AG09309 (cell line): ENCODE measurements at places on chromosomes 2 and 18.

DNA sequence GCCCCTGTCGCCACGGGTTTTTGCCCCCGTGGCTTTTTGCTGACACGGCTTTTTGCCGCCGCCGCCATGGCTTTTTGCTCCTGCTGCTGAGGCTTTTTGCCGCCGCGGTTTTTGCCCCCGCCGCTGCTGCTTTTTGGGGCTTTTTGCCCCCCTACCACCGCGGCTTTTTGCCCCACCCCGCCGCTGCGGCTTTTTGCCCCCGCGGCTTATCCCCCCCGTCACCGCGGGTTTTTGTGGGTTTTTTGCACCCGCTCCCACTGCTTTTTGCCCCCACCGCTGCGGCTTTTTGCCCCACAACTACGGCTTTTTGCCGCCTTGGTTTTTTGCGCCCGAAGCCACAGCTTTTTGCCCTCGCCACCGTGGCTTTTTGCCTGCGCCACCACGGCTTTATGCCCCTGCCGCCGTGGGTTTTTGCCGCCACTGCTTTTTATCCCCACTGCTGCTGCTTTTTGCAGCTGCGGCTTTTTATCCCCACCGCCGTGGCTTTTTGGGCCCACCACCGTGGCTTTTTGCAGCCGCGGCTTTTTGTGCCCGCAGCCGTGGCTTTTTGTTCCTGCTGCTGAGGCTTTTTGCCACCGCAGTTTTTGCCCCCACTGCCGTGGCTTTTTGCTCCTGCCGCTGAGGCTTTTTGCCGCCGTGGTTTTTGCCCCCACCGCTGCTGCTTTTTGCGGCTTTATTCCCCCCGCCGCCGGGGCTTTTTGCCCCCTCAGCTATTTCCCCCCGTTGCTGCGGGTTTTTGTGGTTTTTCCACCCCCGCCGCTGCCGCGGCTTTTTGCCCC is 2798.0 kb upstream of the TEKT4 start:
- no peak for DNase-seq

DNA sequence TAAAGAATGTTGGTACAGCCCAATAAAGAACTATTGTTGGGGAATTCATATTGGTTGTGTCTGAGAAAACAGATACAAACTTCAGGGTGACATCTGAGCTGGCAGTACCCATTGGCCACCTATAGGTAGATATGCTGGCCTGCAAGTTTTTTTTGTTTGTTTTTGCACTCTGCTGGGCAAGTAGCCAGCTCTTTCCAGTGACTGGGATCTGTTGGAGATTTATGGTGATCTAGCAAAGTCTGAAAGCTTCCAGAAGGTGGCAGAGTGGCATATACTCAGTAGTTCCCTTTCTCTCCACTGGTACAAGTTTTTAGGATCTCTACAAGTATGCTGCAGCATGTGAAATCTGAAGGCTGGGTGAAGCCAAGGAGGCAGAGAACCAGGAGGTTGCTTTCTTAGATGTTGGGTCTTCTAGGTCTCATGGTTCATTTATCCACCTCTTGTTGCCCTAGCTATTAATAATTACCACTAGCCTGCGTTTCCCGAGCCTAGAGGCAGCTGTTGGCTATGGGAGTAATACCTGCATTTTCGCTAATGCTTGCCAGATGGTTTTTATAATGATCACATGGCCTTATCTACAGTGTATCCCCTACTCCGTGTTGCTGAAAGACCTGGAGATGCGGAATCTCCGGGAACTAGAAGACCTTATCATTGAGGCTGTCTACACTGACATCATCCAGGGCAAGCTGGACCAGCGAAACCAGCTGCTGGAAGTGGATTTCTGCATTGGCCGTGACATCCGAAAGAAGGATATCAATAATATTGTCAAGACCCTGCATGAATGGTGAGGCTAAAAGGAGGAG is 9.5 kb downstream of the COPS7B start:
- DNase-seq, result no peak

DNA sequence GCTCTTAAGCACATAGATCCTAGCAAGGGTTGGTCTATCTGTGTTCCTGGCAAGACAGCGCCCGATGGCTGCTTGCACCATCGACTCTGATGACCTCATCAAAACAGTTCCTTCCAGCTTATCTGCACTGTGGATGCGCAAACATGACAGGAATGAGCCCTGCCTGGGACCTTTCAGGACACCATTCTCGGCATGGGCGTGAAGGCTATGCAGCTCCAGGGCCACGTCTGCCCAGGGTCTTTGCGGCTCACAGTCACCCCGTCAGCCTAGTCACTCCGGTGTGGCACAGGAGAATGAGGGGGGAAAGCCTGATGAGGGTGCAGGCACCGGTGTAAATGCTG is 147.8 kb upstream of the TWIST2 start:
- DNase-seq, result no peak

DNA sequence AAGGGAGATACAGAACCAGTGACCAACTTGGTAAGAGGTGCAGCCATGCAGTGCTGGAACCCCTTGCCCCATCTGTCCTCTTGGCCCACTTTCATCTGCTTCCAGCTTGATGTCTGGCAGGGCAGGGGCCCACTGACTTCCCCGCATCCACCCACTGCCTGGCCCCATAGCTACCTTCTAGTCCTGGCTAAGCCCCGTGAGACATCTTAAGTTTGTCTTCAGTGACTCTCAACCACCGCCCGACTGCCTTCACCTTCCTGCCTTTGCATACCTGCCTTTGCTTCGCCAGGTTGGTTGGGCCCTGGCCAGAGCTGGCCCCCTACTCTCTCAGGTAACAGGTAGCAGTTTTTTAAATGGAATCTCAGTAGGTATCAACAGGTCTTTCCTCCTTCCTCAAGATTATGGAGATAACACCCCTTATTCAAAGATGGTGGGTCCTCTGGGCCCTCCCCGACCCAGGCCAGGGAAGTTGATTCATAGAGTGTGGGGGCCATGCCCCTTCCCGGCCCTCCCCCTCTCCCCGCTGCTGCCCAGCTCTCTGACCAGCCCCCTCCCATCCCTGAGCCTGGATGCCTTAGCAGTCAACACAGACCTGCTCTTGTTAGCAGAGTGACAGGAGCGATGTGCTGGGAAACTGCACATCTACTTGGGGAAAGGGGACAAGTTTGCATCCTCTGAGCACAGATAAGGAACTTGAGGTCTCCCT is 2.8 kb downstream of the ARID5A start:
- no peak for DNase-seq

DNA sequence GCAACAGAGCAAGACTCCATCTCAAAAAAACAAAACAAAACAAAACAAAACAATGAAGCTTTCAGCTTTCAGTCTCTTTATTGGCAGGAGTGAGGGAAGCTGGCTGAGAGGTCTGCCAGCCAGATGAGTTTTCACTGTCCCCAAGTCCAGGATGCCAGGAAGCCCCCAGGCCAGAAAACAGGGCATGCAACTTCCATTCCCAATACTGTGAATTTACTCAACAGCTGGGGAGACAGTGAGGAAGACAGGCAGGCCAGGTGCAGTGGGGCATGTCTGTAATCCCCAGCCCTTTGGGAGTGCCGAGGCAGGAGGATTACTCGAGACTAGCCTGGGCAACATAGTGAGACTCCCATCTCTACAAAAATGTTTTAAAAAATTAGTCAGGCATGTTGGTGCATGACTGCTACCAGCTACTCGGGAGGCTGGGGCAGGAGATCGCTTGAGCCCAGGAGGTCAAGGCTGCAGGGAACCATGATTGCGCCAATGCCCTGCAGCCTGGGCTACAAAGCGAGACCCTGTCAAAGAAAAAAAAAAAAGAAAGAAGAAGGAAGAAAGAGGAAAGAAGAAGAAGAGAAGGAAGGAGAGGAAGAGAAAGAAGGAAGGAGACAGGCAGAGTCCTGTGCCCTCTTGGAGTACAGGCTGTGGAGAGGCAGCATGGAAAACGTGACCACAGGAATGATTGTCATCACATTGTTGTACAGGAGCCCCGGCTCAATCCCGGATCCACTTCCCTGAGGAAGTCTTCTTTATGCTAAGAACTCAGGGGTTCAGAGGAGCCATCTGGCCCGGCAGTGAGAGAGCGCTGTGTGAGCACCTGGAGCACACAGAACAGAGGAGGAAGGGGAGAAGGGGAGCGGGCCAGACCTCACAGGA is 29.2 kb upstream of the POMC start:
- no peak for DNase-seq

- no peak for DNase-seq
These were observed 215.3 kb upstream of the GULP1 start for GRCh38 chr2:188076149-188077056.

DNA sequence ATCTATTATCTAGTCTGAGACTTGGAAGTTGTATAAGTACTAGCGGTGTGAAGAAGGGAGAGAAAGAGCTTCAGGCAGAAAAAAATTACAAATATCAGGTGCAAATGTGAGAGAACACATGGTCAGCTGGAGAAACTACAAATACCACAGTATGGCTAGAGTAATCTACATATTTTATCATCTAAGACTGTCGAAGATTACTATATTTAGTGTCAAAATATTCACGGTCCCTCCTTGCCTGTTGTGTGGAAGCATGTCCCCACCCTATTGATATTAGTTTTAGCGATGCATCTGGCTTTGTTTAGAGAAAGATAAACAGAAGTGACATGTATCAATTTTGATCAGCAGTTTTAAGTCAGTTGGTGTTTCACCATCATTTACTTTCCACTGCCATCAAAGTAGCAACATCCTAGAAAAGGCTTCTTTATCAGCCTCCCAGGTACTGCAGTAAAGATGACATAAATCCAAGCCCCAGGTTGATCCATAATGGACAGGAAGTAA is 90.5 kb upstream of the ITGA4 start:
- no peak for DNase-seq

- DNase-seq, result no peak
These were observed 46.2 kb upstream of the SNTG2 start for GRCh38 chr2:904246-905024.

DNA sequence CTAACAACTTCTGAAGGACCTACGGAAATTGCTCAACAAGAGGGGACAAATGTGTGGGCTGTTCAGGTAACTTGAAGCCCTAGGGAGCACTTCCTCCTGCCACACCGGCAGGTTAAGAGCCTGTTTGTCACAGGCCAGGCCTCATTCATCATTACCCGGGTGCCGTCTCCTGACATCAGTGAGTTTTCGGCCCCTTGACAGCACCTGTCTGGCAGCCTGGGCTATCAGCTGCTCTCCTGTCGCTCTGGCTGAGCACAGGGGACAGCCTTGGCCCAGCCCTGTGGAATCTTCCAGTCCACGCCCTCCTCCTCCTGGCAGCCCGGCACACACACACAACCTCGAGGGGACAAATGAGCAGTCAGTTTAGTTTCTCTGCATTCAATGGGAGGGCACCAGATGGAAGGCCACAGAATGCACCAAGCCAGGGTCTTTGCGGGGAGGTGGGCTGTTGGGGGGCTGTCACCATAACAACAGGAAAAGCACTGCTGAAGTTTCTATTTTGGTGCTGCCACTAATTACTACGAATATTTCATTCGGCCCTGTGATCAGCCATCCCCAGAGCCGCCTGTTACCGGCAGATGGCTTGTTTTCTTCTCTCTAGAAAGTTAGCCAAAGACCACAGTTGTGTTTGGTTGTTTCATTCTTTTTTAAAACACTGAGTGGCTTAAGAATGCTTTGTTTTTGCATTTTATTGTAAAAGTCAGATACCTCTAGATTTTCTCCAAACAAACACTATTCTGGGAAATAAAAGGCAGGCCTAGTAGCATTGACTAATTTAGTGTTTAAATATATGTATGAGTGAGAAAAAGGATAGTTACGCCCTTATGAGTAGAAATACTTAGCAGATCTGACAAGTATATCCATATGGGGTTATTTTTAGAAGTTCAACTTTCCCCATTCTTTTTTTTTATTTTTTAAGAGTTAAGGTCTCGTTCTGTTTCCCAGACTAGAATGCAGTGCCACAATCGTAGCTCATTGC is 189.9 kb upstream of the NDUFV2 start:
- no peak for DNase-seq

DNA sequence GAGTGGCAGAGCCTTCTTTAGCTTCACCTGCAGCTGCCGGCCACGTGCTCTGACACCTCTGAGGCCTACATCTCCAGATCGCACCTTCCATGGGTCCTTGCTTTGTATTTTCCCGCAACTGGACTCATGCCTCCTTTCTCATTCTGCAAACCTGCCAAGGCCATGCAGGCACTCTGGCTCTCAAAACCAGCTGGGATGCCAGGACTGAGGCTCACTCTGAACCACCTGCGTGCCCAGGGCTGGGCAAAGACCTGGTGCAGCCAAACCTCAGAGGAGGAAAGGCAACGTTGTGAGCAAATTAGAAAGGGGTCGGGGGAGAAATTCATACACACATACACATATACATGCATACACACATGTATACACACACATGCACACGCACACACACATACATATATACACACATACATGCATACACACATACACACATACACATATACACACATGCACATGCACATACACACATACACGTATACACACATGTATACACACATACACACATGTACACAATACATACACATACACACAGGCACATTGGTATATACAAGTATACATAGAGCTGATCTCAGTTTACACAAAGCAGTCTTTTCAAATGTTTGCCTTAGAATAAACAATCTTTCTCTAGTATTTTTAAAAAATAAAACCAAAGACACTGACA is 125.2 kb downstream of the RTP5 start:
- no peak for DNase-seq
